ENCODE measurements at places on chromosomes 5 and 9.

DNA sequence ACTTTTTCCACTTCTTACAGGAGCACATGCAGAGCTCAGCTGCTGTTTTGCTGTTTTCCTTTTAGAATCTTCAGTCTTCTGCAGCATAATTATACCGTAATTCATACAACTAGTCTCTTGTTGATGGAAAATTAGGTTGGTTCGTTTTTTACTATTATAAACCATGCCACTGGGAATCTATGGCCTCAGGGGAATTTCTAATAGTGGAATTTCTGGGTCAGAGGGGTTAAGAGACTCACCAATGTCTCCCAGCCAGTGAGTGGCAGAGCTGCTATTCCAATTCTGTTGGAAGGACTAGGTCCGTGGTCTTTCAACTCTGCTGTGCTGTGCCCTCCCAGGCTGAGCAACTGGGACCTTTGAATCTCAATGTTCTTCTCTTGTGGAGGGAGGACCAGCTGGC lies 282.5 kb downstream of the ZSWIM6 start:
- no peak for DNase-seq

DNA sequence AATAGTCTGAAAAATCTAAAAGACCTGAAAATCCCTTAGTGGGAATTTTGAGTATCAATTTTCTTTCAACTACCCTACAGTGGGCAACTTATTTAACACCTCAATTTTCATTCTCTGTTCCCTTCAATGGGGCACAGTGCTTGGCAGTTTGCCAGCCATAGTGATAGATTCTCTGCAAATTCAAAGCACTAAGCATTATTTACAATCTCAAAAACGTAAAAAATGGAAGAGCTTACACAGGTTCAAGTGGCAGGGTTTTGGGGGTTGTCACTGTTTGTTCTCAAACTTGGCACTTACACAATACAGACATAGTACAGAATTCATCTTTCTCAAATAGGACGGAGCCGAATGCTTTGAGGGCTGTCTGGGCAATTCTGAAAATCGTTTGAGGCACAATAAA lies 515.0 kb downstream of the EFNA5 start:
- no peak for DNase-seq

DNA sequence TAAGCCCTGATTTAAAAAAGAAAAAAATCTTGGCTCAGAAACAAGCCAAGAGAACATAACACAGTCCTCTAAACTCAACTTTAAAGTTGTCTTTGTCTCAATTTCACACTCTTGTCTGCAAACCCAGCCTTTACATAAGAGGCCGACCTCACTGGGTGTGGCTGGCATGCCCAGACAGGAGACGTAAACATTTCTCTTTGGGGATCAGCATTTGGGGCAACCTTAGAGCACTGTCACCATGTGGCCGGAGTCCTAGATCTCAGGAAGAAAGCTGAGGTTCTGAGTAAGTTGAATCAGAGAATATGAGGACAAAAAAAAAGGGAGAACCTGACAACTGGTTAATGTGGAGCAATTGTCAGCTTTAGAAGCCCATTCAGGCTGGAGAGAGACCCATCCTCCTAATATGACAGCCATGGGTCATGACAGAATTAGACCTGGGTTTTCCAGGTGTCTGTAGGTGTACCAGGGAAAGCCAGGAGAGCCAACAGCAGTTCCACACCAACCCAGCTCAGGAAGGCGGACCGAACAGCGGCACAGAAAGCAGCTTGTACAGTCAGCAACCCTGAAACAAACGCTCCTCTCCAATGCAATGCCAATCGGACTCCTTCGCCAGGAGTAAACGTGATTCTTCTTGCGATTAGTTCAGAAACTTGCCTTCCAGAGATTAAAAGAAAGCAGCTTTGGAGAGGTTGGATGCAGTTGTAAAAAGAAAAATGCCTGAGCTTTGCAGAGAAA lies 97.9 kb upstream of the MAP3K1 start:
- DNase-seq = no peak

GRCh38 chr5:171355302-171355724 lies 32.3 kb upstream of the NPM1 start:
- DNase-seq = no peak

DNA sequence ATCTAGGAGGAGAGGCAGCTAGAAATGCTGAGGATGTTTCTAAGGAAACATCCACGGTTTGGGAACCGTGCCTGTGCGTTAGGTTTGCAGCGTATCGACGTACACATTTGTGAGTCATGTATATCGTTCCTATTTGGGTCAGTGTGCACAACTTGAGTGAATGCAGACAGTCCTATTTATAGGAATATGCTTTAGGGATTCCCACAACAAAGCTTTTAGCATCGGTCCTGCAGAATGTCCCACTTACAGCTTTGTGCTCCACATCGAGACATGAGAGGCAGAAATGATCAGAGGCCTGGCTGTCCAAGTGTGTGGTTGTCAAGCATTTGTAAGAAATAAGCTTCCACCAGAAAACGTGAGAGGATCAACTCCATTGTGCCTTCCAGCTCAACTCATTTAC lies 1282.7 kb upstream of the WWC1 start:
- DNase-seq = no peak

DNA sequence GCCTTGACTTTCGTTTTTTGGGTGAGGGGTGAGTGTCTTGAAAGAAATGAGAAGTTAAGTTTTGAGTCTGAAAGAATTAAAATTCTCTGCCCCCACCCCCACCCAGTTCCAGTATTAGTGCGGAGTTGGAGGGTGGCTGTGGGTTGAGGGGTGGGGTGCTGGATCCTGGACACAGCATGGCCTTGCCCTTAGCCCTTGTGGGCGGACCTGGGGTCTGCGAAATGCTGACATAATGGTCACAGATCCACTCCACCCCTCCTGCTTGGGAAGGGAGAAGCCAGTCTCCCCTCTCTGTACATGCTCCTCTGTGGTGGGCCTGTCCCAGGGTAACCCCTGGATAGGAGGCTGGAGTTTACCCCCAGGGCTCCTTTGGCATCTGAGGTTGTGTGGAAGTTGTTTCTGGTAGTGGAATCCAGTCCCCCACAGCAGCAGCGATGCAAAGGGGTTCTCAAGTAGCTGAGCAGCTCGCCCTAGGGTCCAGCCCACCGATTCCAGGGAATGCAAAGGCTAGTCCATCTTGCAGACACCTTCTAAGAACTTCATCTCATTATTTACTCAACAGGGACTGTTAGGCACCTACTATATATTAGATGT lies 42.8 kb upstream of the TCF7 start:
- DNase-seq = no peak

DNA sequence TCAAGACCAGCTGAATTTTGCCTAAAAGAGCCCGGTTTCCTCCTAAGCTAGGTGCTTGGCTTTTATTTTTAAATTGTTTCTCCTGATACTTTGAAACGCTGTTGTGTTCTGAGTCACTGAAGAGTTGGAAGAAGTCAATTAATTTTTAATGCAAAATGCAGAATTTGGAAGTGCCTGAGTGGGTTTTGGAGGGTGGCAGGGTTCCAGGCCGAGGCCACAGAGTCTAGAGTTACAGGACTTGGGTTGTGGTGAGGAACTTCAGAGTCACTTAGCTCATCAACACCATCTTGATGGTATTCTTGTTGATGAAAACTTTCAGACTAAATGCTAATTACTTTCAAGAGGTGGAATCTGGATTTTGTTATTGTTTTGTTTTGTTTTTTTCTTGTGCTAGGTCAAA lies 130.6 kb downstream of the PDZD2 start:
- DNase-seq = no peak

- no peak for DNase-seq
Measured at GRCh38 chr9:76531231-76531780, 72.3 kb downstream of the GCNT1 start.

DNA sequence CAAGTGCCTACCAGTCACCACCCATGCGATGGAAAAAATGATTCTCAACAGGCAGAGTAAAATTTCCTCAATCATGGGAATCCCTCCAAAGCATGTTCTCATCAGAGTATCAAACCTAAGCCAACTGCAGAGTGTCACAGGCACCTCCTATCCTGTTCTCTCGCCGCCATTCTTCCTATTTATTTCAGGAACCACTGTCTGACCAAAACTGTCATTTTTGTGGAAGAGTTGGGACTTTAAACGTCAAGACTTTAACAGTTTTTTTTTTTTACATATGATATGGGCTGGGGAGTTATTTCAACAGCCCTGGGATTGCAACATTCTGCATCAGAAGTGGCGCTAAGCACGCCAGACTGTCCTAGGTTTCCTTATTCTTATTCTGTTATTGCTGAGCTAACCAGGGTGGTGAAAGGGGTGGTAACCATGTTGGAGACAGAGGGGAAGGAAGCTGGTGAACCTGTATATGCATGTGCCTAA lies 29.5 kb downstream of the PFDN1 start:
- DNase-seq = no peak

DNA sequence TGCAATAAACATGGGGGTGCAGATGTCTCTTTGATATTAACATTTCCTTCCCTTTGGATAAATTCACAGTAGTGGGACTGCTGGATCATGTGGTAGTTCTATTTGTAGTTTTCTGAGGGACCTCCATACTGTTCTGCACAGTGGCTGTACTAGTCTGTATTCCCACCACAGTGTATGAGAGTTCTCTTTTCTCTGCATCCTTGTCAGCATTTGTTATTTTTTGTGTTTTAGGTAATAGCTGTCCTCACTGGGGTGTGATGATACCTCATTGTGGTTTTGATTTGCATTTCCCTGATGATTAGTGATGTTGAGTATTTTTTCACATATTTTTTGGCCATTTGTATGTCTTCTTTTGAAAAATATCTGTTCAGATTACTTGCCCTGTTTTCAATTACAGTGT lies 562.5 kb downstream of the CSNK1G3 start:
- DNase-seq = no peak

GRCh38 chr5:52657247-52657645 lies 130.5 kb upstream of the ITGA1 start:
- no peak for DNase-seq

DNA sequence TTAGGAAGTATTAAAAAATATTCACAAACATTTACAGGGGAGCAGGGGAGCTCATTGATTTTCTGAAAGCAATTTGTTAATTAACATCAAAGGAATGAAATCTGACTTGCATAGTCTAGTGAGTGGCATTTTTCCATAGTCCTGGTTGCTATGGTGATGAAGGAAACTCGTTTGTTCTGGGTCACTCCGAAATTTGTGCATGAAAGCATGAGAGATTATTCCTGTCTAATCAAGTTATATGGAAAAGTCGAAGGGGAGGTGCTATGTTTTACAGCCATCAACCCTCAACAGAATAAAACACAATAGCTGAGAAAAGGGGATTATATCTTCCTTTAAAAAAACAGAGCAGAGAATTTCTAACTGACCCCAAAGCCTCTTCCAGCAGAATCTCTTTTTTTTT lies 1495.7 kb upstream of the WWC1 start:
- DNase-seq = no peak

GRCh38 chr5:180290568-180291233 lies 1.2 kb downstream of the MAPK9 start:
- DNase-seq = no peak

- no peak for DNase-seq
Measured at GRCh38 chr5:112183103-112183711, 235.9 kb downstream of the EPB41L4A start.

GRCh38 chr9:113648586-113648985 lies 185.1 kb downstream of the RGS3 start:
- DNase-seq = no peak
